Globus pallidus (tissue), 1 donor: ENCODE measurements at places on chromosomes 13 and 19.

- DNase-seq: no peak
Measured at GRCh38 chr13:27496536-27497273, 46.3 kb upstream of the MTIF3 start.

DNA sequence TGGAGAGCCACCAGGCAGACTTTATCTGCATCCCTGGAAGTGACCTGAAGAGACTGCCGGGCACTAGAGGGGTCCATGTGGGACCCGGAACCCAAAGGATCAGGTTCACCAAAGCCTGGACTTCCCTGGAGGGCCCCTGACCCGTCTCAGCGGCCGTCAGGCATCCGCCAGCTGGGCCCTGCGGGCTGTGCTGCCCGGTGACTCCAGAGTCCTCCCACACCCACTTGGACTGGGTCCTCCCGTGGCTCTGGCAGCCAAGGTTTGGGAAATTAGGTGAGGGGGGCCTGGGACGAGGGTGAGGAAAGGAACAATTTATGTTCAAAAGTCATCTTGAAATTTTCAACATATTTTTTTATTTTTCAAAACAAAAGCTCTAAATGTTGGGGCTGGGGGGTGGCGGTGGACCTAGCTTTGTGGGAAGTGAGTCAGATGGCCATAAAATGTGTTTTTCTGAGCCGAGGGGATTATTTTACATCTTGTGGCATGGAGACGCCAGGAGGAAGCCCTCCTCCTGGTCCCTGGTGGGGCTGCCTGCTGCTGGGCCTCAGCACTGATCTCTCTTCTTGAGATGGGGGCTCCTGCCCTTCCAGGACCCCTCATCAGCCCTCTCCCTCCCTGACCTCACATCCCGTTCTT lies 20.2 kb downstream of the CEBPA start:
- DNase-seq: no peak

- DNase-seq: no peak
Measured at GRCh38 chr13:106449096-106449495, 86.4 kb downstream of the EFNB2 start.

DNA sequence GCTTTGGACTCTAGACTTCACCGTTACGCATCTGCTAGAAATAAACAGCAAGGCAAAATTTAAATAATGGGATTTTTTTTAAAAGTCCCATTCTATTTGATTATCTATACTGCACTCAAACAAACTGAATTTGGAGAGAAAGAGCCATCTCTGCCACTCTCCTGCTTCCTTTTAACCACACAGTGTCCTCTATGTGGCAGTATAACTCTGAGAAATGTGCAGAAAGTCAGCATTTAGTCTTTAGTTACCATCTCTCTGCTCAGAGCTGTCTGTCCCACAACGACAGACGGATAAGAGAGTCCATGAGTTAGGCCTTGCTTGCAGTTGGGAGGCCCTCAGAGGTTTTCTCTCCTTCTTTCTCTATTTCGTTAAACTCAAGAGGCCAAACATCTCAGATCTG lies 21.2 kb downstream of the CCNA1 start:
- no peak for DNase-seq

GRCh38 chr13:110228936-110229904 lies 77.7 kb downstream of the COL4A1 start:
- DNase-seq: no peak

GRCh38 chr13:97944396-97945029 lies 9.0 kb upstream of the IPO5 start:
- DNase-seq: no peak

DNA sequence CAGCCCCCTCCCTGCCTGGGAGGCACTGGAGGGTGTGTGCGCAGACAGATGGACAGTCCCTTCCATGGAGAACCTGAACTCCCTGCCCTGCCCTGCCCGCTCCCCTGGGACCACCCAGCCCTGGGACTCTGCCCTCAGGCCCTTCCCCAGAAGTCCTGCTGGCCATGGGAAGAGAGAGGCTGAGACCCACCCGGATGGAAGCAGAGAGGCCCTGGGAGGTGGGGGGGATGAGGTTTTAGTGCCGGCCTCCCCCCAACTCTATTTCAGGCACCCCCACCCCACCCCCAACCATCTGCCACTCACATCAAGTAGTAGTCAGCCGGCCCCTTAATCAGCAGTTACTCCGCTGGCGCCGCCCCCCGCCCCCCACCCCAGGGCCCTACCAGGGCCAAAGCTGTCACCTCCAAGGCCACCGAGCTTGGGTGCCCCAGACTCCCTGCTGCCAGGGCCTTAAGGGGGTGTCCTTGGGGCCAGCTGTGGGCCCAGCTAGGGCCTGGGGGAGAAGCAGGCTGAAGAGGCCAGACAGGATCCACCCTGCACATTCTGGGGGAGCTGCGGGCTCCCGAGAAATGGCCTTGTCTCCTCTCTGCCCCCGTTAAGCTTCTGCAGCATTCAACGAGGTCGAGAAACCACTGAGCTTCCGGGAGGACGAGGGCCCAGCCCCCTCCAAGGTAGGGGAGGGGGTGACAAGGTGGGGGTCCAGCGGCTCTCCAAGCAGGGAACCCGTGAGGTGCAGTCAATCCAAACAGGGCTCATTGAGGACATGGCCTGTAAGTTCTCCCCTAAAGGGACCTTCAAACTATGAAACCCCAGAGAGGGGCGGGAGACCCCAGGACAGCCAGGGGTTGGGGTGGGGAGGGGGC lies 17.4 kb downstream of the NMRK2 start:
- DNase-seq: no peak

- DNase-seq: no peak
Measured at GRCh38 chr13:23018143-23018542, 162.6 kb upstream of the SGCG start.

DNA sequence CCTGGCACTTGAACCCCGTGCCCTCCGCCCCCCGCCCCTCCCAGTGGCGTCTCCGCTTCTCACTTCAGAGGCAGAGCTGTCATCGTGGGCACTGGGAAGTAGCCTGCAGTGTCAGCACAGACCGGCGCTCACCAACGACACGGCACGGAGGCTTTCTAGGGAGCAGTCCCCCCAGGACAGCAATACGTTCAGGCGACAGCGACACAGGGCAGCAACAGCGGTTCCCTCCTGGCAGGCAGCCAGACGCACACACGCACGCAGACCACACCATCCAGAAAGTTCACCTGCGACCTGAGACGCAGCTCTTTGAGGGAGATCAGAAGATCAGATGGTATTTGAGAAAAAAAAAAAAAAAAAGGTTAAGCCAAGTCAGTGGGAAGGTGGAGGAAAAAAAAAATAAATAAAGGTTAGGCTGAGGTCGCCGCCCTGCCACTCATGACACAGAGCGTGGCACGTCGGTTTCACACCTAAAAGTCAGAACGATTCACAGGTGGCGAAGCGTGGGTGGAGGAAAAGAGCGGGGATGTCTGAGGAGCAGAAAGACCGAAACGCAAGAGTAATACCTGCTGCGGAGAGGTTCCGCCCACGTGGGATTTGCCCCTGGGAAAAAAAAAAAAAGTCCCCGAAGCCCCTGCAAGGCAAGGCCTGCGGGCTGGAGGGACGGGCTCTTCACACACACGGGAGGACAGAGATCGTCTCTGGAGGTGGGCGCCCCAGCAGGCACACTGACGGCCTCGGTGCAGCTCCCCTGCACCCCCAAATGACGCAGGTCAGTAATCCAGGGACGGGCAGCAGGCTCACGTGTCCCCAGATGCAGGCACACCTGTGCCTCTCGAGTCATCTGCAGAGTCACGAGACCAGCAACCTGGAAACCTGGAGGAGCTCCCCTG lies 94.5 kb downstream of the GNG7 start:
- no peak for DNase-seq

DNA sequence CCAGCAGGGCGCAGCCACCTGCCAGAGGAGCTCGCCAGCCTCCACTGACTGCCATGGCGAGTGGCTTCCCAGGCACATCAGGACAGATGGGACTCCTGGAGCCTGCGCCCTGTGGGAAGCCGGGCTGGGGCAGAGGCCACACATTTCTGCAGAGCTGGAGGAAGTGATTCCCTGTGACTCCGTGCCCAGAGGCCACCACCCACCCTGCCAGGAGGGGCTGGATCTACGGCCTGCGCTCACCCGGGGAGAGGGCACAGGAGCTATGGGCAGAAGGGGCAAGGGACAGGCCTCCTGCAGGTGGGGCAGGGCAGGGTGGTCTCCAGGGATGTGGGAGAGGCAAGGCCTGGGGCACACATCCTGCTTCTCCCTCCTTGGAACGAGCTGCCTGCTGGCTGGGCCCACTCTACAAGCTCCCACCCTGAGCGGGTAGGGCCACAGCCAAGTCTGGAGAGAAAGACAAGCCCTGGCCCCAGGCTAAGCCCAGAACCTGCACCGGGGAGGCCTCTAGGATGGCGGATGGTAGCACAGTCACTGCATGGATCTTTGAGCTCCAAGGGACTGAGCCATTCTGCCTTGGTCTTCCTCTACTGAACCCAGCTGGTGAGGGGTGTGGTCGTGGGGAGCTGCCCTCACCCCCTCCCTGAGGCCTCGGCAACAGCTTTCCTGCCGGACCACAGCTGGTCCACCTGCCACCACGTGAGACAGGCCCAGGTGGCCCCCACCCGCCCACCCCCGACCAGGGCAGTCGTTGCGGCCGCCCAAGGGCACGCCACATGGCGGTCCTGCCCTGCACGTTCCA lies 40.6 kb downstream of the CEBPG start:
- no peak for DNase-seq

DNA sequence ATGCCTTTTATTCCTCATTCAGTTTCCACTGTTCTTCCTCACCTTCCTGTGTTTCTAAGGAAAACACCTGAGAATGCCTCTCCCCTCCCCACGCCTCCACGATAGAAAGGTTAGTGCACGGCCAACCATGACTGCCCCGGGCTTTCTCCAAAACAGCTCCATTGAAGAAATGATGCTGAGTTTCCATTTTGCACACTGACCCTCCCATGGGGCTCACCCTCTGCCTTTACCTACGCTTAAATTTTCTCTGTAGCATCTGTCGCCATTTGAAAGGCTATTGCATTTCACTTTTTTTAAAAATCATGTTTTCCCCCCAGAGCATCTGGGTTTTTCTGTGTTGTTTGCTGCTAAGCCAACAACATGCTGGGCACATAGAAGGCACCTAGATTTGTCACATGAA lies 48.2 kb downstream of the ABCC4 start:
- DNase-seq: no peak
